ENCODE measurements at places on chromosomes 6 and 20.

GRCh38 chr6:168541307-168541706 is 100.3 kb downstream of the SMOC2 start:
- no peak for DNase-seq

GRCh38 chr6:117483004-117483644 is 650 bp downstream of the DCBLD1 start:
- peak; percentile 79 for DNase-seq

DNA sequence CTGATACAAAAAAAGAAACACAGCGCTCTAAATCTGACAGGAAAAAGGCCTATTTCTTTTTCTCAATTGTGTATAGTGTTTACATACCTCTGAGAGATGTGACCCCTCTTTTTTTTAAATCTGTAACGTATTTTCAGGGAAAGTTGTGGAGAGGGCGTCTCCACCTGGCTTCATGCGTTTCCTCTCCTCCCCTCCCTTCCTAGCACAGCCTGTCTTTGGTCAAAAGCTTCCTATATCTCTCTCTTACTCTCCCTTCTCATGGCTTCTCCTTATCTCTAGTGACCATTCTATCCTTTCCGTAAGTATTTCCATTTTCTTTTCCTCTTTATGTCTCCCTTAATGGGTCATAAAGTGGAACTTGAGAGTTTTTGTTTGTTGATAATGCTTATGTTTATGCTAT is 458.9 kb downstream of the HACE1 start:
- DNase-seq = no peak

- no peak for DNase-seq
These were observed 115.9 kb downstream of the KLHL32 start for GRCh38 chr6:97040355-97040860.

DNA sequence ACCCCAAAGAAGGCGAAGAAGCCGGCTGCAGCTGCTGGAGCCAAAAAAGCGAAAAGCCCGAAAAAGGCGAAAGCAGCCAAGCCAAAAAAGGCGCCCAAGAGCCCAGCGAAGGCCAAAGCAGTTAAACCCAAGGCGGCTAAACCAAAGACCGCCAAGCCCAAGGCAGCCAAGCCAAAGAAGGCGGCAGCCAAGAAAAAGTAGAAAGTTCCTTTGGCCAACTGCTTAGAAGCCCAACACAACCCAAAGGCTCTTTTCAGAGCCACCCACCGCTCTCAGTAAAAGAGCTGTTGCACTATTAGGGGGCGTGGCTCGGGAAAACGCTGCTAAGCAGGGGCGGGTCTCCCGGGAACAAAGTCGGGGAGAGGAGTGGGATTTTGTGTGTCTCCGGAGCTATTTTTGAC is 69.6 kb downstream of the HFE start:
- peak; percentile 67 for DNase-seq

GRCh38 chr20:62523473-62524203 is 47.8 kb upstream of the GATA5 start:
- no peak for DNase-seq

DNA sequence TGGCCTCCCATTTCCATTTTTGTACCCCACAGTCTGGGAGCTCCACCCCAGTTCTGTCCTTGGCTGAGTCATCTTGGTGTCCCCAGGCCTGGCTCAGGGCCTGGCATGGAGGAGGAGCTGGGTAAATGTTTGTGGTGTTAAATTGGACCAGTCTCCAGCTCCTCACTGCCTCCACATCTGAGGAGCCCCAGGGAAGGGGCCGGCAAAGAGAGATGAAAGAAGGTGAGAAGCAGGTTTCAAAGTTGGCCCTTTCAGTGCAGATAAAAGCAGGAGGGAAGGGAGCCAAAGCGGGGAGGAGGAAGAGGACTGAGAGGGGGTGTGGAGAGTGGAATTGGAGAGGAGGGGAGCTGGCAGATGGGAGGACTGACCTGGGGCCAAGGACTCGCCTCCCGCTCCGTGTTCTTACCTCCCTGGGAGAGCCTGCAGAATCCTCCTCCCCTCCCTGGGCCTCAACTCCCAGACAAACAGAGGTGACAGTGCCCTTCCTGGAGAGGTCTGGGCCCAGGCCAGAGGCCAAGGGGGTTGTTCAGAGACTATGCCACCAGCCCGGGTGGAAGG is 89.0 kb downstream of the CD40 start:
- peak; percentile 47 for DNase-seq

GRCh38 chr6:10794239-10794638 is 44.1 kb downstream of the MAK start:
- DNase-seq = peak; percentile 2

DNA sequence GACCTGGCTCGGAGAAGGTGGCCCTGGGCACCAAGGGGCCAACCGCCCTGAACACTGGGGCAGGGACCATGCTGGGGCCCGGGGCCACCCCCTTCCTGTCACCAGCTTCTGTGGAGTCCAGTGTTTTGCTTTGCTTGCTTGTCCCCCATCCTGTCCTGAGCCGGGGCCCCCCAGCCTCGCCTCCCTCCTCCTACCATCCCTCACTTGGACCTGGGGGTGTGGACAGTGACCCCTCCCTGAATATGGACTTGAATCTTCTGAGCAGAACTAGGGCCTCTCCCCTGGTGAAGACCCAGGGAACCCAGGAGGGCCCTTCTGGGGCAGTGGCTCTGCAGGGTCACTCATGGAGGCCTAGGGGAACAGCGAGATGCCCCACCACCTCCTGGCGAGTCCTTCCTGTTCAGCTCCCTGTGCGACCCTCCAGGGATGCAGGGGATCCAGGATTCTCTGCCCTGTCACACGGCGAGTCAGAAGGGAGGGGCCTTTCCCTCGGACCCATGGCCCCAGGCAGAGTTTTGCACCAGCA is 41.6 kb downstream of the VSTM2L start:
- no peak for DNase-seq

DNA sequence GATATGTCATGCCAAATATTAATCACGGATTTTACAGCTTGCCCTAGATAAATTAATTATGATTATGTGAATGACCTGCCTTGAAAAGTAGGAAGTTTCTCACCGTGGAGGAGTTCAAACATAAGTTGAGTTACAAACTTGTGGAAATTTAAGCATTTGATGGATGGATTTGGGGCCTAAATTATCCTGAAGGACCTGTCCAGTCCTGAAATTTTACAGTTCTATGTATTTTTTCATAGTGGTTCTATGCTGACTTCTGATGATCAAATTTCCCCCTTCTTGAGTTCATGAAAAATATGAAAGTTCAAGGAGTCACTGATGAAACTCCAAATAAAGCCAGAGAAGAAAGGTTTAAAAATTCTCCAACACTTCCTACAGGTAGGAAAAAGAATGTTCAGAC is 178.6 kb downstream of the SLC35F1 start:
- no peak for DNase-seq
